ENCODE measurements at places on chromosomes 3 and 15.

DNA sequence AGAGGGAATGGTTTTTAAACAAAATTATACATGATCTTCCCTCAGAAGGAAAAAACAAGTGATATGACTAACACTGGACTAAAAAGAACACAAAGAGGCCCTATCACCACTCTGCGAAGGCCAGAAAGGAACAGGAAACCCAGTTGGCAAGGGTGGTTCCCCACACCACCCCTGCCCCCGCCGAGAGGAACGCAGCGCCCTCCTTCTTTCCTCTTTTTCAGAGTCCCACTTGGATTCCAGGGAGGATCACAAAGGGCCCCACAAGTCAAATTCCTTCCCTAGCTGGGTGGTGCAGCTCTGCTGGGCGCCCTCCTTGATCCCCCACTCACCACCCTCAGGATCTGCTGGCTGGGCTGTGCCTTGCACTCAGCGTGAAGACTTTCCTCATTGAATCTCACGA is 29.8 kb downstream of the PLA1A start:
- no peak for DNase-seq

- no peak for DNase-seq
Measured at GRCh38 chr3:52841981-52842340, 7.1 kb upstream of the MUSTN1 start.

- DNase-seq = no peak
Measured at GRCh38 chr3:17179381-17180205, 294.8 kb downstream of the PLCL2 start.

- DNase-seq = no peak
Measured at GRCh38 chr15:40409366-40409765, 3.8 kb downstream of the IVD start.

Measured in stimulated activated CD8-positive, alpha-beta memory T cell treated with anti-CD3 and anti-CD28 coated beads, Interleukin-7, amount 100 ng/mL, for 48 hours (primary cell).